ENCODE measurements at places on chromosomes 5 and 9.

GRCh38 chr5:74310386-74310785 lies 330.1 kb downstream of the ENC1 start:
- no peak for DNase-seq

DNA sequence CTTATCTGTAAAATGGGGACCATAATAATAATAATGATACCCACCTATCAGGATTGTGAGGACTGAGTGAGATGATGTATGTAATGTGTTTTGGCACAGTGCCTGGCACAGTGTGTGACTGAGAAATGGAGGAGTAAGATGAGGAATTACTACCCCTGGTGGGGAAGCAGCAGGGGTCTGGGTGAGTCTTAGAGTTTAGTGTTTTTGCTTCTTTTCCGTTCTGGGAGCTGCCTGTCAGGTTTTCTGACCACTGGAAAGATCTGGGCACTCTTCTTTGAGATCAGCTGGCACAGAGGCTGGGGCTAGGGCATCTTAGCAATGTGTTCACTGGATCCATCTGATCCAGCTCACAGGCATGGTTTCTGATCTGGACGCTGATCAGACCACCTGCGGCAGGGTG lies 8.5 kb downstream of the LCP2 start:
- no peak for DNase-seq

DNA sequence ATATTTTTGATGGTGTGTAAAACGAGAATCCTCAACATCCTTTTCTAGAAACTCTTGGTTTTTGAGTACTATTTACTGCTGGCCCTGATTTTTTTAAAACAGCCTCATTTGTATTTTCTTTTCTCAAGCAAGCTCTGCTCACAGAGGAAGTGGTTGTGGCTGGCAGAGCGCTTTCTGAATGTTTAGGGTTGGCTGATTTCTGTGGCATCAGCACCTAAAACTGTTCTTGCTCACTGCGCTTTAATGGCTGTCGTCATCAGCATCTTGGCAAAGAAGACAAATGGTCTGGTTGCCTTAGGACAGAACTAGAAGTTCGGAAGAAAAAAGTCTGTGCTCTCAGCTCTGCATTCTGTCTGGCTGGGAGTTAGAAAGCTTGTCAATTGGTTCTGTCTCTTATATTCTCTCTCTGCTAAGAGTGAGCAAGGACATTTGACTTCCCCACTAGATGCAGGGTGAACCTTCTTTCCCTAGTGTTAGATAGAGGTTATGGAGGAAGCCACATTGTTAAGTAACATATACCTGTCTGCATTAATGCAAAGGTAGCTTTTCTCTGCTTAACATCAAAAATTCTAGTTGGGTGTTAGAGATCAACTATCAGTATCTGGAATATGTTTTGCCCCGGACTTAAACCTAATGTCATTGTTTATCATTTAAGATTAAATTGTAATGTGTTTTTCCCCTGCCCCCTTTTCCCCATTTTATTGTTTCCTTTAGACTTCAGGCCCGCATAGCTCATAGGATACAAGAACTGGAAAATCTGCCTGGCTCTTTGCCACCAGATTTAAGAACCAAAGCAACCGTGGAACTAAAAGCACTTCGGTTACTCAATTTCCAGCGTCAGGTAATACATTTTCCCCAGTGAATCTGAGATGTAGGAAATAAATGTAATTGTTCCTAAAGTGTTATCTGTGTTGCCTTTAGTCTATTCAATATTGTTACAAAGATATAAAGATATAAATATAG lies 39.0 kb downstream of the SMARCA2 start:
- DNase-seq = peak; percentile 64

DNA sequence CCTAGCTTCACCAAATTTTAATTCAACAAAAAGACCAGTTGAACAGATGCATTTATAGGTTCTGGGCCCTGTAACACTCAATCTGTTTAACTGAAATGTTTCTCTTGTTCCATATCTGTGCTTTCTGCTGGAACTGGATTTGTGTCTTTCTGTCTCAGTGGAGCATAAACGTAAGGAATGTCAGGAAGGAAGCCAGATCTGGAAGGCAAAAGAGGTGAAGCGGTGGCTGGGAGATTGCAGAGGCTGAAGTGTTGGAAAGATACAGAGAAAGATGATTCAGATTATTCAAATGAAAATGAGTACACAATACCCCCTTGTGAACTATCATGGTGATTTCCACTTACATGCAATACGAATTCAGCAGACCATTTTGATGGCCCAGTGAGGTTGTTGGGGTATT lies 406.8 kb downstream of the BRINP1 start:
- DNase-seq = no peak

DNA sequence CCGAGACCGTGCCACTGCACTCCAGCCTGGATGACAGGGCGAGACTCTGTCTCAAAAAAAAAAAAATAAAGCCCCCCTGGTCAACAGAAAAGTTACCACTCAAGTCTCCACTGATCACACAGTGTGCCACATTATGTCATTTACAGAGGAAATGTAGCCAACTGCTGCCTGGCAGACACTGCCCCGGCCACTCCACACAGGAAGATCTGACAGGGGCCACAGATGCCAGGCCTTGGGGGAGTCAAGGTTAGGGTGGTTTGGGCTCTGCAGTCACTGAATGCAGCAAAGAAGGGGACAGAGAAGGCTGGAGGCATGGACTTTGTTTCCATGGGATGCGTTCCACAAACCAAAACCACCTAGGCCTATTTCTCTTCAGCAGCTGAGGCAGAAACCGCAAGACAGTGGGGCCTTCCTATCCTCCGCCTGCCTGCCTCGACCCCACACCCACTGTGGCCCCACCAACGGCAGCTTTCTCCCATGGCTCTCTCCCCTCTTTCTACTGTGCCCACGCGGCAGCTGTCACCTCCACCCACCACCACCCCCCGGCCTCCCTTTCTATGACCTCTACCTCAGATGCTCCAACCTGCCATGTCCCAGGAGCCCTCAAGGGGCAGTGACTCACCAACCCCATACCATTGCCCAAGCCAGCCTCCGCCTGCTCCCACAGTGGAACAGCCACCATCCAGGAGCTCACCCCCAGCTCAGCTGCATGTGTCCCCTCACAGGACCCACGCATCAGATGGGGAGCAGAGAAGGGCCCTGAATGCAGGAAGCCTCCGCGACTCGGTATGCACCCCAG lies 12.4 kb downstream of the IPPK start:
- DNase-seq = no peak

GRCh38 chr9:5958273-5958672 lies 57.2 kb downstream of the RANBP6 start:
- no peak for DNase-seq

DNA sequence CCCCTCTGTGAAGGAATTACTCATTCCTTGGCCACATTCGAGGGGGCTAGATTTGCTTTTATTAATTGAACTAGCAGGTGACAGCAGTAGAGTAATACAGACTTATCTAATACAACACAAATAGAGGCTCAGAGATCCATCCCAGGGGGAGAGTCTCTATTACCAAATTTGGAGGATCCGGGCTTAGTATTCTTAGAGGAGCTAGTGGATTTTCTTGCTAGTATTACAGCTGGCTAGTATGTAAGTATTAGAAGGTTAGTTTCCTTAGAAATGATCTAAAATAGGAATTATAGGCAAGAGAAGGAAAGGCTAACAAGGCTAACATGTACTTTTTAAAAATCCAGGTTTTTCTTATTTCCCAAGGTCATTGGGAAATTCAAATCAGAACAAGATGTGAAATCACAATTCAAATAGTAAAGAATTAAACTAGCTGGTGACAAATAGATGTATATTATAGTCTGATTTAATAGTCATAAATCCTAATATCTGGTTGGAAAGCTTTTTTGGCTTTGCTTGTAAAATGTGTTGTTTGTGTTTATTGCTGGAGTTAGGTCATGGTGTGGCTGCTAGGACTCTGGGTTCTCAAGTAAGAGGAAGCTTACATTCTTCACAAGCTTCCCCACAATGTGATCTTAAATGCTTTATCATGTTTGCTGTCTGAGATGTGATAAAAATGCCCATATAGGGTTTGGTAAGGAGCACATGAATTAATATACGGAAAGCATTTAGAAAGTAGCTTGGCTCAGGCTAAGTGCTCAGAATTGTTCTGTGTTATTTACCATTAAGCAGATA lies 160.4 kb upstream of the MPDZ start:
- DNase-seq = no peak

GRCh38 chr5:74067748-74068541 lies 441.9 kb downstream of the ARHGEF28 start:
- DNase-seq = no peak

GRCh38 chr9:80649001-80649420 lies 1040.3 kb downstream of the TLE1 start:
- DNase-seq = no peak

- no peak for DNase-seq
These were observed 37.3 kb upstream of the ADRA1B start for GRCh38 chr5:159878988-159879471.

- DNase-seq = peak; percentile 44
These were observed 782 bp upstream of the CDC20B start for GRCh38 chr5:55173687-55174230.

GRCh38 chr5:102375272-102375671 lies 79.2 kb upstream of the SLCO4C1 start:
- no peak for DNase-seq

- no peak for DNase-seq
These were observed 28.0 kb downstream of the ACO1 start for GRCh38 chr9:32412440-32412839.

GRCh38 chr5:81914696-81915095 lies 57.1 kb upstream of the ATG10 start:
- no peak for DNase-seq

DNA sequence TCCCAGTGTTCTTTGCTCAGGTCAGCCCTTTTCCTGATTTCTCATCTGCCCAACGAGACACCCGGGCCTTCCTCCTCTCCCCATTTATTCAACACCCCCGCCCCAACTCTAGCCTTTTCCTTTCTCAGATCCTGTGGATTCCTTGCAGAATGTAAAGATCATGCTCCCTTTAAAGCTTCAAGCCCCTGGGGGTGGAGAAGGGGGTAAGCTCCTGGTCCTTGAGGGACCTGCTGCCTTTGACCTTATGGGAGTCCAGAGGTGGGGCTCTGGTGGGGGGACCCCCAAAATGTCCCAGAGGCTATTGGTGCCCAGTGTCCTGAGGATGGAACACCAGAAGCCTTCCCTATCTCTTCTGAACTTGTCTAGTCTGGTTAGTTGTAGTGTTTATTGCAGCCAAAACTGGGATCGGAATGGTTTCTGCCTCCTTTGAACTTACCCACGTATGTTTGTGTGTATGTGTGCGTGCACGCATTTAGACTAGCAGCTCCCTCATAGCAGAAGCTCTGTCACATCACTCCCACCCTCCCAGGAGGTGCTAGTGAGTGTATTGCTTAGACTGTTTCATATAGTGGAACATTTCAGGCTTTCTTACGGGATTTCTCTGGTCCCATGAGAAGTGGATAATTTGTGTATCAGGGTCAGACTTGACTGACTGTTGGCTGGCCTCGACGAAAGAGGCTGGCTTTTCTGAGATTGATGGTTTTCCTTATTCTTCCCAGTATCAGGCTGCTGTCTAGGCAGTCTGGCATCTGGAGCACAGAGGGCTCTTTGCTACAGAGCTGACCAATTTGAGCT lies 1.1 kb downstream of the GALNT10 start:
- peak; percentile 29 for DNase-seq

DNA sequence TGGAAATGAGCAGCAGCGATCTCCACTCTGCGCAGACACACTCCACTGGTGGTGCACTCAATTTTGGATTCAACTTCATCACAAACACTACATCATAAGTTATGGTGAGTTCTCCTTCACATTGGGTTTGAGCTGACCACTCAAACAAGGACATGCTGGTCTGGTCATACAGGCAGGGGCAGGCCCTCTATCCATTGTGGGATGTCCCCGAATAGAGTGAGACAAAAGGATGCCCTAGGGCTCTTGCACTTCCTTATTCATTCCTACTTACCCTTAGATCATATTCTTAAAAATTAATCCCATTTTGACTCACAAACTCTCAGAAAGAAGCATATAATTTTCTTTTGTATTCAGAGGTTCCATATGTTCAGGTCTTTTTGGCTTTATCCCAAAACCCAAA lies 16.3 kb upstream of the PJA2 start:
- no peak for DNase-seq

- DNase-seq = no peak
These were observed 9.2 kb upstream of the CFAP95 start for GRCh38 chr9:69811351-69811868.

DNA sequence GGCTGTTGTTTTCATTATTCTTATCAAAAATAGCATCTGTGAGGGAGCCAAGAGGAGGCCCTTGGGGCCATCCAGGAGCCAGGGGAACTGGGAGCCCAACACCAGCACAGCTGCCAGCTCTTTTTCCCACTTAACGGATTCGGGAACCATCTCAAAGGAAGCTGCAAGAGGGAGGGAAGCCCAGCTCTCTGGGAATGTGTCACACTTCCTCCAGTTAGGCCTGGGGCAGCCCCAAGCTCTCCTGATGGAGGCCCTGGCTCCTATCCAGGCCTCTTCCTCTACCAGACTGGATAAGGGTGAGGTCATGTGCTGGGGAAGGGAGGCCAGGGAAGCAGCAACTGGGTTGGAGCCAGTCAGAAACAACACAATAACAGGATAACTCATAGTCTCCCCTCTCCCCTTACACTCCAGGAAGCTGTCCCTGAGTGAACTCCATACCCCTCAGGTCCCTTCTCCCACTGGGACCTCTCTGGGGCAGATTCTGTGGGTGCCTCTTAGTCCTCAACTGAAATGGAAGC lies 12.7 kb downstream of the CSF2 start:
- DNase-seq = no peak

DNA sequence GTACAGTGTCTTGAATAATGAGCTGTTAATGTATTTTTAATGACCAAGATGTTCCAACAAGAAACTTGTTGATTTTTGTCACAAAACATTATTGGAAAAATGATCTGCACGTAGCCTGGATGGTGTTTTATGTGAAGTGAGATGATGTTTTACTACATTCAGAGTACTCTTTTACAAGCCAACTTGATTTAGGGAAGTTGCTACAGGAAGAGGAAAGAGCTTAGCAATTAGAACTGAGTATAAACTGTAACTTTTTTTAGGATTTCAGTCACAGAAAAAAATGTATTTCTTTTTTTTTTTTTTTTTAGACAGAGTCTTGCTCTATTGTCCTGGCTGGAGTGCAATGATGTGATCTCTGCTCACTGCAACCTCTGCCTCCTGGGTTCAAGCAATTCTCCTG lies 113.6 kb upstream of the ADRA1B start:
- no peak for DNase-seq

- DNase-seq = no peak
These were observed 28.2 kb downstream of the PLCXD3 start for GRCh38 chr5:41482173-41482572.

DNA sequence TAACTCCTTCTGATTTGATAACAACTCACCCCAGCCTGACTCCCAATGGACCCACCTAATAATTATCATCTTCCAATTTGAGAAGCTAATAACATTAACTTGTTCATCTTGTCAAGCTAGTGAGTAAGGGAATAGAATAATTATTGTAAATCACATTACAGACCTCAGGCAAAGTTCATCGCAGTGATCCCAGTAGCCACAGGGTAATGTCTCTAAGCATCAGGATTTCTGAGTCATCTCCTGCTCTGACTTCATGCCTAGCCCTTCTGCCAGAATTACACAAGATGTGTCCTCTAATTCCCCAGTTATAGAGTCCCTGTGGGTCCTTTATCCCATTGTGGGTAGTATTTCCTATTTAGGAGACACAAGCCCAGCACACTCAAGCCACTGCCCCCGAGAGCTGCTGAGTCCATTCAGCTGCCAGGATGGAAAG lies 365.7 kb downstream of the DEPDC1B start:
- DNase-seq = no peak

- no peak for DNase-seq
These were observed 36.5 kb upstream of the RASA1 start for GRCh38 chr5:87231037-87231808.
